Activated CD4-positive, alpha-beta T cell treated with anti-CD3 and anti-CD28 coated beads, Interleukin-10, Interleukin-2, amounts not matched to agents 100 ng/mL and 50 ng/mL, durations not matched to agents 16 hours and 8 hours (primary cell): ENCODE measurements at places on chromosomes 4 and X.

GRCh38 chr4:159946983-159947615 lies 844.2 kb downstream of the RAPGEF2 start:
- peak; percentile 42 for DNase-seq

DNA sequence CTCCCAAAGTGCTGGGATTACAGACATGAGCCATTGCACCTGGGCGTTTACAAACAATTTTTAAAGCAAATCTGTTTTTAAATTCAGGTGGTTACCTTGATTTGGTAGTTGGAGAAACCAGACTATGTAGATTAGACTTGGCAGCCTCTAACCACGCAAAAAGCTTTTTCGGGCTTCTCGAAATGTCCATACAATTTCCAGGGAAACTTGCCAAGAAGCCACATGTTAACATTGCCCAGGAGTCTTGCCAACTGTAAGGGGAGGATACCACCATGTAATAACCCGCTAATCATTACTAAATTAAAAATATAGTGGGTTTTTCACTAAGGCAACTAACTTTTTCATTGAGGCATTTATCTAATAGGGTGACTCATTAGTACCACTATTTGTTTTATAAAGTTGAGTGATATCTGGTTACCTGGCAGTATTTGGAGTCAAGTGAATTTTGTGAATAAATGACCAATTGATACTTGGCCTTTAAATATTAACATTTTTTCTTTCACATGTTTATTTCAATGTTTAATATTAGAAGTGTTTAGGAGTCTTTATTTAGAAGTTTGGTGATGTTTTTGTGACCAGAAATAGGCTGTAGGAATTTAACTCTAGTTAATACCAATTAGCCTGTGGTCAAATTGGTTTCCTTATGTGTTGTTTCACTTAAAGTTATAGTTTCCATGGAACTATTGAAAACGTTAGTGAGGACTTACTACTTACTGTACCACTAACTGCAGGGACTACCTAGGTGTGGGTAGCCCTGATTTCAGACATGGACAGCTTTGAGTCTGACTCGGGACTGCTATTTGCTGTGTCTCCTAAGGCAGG lies 61.3 kb downstream of the CLDN34 start:
- DNase-seq = no peak

DNA sequence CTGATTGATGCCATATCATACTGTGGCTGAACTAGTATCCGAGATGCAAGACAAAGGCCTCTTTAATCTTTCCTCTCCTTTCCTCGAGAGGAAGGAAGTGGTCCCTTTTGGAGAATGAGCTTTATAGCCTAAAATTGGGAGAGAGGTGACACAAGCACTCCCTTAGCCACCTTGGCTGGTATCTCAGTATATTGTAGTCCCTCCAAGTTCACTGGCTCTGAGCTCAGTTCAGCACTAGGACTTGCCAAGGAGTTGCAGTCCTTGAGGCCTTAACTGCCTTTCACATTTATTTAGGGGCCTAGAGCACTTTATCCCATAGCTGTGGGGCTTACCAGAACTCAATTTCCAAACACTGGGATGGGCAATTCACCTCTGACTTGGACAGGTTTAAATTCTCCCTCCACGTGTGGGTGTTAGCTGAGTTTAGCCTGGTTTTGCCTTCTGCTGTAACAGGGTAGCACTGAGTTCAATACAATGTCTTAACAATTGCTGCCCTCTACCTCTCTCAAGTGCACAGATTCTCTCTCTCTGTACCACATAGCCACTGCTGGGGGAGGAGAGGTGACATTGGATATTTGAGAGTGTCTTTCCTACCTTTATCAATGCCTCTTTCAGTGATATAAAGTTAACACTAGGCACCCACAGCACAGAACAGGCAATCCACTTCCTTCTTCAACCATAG lies 216.4 kb downstream of the TECRL start:
- no peak for DNase-seq

GRCh38 chr4:143185253-143186107 lies 763 bp downstream of the USP38 start:
- DNase-seq = no peak

GRCh38 chr4:118586357-118586790 lies 98.8 kb upstream of the METTL14 start:
- no peak for DNase-seq

DNA sequence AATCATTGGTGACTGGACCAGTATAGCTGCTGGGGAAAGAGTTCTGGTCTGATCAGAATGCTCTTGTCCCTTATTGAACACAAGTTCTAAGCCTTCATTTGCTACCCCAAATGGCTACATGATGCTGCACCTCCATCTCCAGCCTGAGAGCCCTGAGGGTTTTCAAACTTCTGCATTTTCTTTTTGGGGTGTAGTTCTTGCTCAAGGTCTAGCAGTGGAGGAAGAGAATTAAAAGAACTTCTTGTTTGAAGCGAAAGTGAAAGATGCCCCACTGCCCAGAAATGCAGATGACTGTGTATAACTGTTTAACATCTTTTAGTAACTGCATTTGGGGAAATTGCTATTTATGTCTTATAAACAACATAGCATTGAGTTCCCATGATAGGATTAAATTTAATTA lies 38.5 kb downstream of the LAMTOR3 start:
- peak; percentile 64 for DNase-seq

GRCh38 chrX:30943984-30944383 lies 54.9 kb upstream of the TAB3 start:
- DNase-seq = no peak

GRCh38 chr4:85737254-85737653 lies 262.3 kb downstream of the ARHGAP24 start:
- no peak for DNase-seq

DNA sequence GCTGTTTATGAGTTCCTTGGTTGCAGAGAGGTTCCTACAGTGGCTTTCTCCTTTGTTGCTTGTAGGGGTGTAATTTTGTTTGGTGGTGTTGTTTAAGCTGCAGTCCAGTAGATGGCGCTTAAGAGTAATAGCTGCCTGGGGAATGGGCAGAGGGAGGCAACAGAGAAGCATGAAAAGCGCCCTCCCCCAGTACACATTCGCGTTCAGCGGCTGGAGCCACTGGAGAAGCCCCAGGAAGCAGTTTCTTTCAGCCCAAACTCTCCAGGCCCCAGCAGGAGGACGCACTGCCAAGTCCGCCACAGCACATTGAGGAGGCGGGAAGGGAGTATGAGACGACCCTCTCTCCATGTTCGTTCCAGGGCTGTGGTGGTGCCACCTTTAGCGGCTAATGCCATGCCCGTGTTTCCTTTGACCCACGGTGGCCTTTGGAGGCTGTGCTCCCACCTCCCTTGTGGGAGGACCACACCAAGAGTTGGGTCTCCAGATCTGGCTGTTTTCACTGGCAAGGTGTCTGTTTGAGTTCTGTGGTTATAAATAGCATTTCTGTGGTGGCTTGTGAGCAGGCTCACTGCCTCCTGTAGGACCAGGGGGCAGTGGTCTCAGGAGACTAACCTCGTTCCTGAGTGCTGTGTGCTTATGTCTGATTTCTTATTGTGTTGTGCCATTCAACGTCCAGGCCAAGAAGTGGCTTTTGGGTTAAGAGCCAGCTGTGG lies 252.3 kb downstream of the ARHGAP10 start:
- DNase-seq = peak; percentile 49

DNA sequence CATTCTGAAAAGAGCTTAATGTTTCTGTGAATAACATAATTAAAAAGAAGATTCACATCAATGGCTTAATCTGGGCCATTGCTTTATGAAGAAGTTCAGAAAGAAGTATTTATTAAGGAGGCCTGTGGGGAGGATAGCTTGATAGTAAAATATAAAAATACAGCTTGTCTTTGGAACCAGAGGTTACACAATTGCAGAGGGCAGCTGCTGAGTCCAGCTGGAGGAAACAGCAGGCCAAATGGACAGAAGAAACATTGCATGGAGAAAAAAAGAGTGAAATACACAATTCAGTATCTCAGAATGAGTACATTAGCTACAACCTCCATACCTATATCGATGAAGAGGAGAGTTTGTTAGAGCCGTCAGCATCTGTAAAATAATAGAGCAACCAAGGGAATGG lies 148.0 kb upstream of the NPY2R start:
- DNase-seq = no peak

GRCh38 chrX:94758130-94758529 lies 1084.1 kb downstream of the FAM133A start:
- DNase-seq = no peak

- no peak for DNase-seq
Observed at GRCh38 chr4:73619346-73619745, 890 bp downstream of the RASSF6 start.

DNA sequence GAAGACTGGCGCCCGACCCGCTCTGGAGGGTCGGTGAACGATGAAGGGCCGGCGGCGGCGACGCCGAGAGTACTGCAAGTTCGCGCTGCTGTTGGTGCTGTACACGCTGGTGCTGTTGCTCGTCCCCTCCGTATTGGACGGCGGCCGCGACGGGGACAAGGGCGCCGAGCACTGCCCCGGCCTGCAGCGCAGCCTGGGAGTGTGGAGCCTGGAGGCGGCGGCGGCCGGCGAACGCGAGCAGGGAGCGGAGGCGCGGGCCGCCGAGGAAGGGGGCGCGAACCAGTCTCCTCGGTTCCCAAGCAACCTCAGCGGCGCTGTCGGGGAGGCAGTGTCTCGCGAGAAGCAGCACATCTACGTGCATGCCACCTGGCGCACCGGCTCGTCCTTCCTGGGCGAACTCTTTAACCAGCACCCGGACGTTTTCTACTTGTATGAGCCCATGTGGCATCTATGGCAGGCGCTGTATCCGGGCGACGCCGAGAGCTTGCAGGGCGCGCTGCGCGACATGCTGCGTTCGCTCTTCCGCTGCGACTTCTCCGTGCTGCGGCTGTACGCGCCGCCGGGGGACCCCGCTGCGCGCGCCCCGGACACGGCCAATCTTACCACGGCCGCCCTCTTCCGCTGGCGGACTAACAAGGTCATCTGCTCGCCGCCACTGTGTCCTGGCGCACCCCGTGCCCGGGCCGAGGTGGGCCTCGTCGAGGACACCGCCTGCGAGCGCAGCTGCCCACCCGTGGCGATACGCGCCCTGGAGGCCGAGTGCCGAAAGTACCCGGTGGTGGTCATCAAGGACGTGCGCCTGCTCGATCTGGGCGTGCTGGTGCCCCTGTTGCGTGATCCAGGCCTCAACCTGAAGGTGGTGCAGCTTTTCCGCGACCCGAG lies 568 bp downstream of the CHST7 start:
- DNase-seq = peak; percentile 67

DNA sequence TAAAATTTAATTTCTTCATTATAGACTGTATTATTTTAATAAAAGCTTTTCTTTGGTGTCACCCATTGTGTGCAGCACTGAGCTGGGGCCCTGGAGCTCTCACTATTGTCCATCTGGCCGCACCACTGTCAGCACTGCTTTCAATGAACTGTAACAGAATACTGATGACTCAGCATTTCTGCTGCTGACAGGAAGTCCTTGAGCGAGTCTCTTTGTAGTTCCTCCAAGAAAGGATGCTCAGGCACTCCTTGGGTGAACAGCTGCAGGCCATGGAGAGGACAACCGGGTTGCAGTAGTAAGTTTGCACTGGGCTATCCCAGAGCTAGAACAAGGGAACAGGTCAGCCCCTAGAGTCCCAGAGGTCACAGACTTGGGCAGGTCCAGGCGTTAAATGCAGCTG lies 81.6 kb downstream of the SORBS2 start:
- peak; percentile 16 for DNase-seq

GRCh38 chr4:94722748-94723147 lies 35.0 kb upstream of the BMPR1B start:
- no peak for DNase-seq

DNA sequence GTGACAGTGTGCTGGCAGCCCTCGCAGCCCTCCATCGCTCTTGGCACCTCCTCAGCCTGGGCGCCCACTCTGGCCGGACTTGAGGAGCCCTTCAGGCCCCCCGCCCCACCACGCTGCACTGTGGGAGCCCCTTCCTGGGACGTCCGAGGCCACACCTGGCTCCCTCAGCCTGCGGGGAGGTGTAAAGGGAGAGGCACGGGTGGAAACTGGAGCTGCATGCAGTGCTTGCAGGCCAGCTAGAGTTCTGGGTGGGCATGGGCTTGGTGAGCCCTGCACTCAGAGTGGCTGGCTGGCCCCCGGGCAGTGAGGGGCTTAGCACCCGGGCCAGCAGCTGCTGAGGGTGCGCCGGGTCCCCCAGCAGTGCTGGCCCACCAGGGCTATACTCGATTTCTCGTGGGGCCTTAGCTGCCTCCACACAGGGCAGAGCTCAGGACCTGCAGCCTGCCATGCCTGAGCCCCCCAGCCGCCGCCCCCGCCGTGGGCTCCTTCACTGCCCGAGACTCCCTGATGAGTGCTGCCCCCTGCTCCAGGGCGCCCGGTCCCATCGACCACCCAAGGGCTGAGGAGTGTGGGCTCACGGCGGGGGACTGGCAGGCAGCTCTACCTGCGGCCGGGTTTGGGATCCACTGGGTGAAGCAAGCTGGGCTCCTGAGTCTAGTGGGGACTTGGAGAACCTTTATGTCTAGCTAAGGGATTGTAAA lies 1672.7 kb upstream of the PCDH7 start:
- DNase-seq = no peak

DNA sequence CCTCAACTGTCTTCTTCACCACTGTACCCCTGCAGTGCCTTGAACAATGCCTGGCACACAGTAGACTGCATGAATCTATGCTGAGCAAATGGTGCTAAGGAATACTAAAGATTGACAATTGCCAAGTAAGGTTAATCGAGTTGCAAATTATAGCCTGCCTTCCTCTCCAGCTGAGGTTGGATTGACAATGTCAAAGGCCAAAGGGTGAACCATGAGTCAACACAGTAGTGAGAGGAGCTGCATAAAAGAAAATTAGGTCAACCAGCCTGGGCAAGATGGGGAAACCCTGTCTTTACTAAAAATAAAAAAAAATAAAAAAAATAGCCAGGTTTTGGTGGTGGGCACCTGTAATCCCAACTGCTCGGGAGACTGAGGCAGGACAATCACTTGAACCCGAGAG lies 97.1 kb upstream of the BMPR1B start:
- no peak for DNase-seq

DNA sequence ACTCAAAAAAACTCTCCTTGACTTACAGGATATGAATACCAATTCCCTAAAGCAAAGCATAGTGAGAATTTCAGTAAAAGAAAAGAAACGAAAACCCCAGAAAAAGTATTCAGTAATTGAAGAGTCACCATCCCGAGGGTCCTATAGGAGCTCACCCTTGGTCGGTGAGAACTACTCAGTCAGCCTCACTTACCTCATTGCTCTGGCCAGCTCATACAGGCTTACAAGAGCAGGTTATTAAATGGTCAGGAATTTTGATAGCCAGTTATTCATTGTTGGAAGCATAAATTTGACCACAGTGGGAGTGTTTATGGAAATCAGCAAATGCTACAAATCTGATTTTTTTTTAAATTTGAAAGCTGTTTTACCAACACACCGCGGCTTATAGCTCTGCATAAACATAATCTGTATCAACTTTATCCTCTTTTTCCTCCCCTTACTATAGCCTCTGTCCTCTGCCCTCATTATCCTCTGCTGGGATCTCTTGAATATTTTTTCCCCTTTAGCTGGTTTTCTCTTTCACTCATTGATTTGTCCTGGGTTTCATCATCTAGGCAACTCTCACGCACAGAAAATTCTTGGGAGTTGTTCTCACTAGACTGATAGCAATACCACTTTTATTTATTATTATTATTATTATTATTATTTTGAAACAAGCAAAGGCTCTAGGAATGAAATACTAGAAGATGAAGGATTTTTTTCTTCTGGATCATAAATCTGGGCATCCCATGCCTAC lies 11.0 kb upstream of the CXCL2 start:
- no peak for DNase-seq
